ENCODE measurements at places on chromosomes 16 and 17.

GRCh38 chr17:78605429-78605828 lies 28.2 kb upstream of the DNAH17 start:
- no peak for DNase-seq

DNA sequence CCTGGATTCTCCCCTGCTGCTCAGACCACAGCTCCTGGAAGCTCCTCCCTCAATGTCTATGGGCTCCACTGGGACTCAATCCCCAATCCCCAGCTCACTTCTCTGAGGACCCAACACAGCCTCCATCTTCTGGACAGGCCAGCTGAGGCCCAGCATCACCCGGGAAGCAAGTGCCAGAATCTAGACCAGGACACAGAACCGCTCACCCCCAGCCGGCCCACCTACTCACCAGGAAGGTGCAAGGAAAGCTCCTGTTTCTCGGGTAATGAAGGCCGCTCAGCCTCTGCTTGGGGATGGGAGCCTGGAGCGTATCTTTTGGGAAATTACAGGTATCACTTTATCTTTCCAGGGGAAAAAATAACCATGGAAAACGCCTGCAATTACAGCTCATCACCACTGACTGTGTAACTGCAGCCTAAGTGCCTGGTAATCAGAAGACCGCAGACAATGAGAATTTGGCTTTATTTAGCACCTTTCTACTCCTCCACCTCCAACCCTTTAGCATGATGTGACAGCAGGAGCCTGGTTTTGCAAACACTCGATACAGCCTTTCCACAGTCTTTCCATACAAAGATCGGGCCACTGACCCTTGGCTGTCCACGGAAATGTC lies 49.6 kb upstream of the RPL38 start:
- DNase-seq, result no peak

DNA sequence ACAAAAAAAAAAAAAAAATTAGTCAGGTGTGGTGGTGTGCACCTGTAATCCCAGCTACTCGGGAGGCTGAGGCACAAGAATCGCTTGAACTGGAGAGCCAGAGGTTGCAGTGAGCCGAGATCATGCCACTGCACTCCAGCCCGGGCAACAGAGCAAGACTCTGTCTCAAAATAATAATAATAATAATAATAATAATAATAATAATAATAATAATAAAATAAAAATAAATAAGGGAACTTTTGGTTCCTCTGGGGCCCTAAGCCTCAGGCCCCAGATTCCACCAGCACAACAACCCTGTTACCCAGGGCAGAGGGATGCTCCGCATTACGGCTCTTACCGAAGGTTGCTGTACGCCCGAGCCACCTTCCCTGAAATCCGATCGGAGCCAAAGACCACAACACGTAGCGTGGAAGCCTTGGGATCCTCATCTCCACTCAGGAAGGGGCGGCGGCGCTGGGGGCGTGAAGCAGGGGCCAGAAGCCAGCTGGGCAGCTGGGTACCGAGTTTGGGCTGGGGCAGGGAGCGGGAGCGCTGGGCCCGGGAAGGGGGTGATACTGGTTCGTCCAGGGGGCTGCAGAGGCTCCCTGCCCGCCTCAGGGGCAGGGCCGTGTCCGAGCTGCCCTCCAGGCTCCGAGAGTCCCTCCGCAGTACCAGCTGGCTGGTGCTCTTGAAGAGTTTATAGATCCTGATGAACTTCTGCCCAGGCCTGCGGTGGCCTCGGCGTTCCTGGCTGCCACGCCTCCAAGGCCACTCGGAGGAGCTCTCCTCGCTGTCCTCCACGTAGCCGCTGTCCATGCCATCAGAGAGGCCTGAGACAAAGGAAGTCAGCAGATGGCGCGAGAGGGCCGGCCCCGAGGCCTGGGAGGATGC lies 20.6 kb upstream of the PIK3R6 start:
- DNase-seq, result no peak

GRCh38 chr17:72455562-72455961 lies 334.7 kb downstream of the SOX9 start:
- no peak for DNase-seq

DNA sequence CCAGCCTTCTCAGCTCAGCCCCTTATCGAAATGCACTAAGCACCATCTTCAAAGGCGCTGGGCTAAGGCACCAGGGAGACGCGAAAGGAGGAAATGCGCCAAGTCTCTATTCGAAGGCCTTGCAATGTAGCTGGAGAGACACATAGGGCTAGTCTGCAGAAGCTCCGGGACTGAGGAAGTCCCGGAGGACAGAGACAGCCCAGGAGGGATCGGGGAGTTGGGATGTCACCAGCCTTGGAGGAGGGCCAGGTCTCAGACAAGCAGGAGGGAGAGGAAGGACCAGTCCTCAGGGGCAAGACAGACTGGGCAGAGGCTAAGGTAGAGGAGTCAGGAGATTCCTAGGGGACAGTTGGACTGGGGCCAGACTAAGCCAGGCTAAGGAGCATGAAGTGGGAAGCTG lies 8.5 kb downstream of the C17orf100 start:
- DNase-seq, result no peak

- no peak for DNase-seq
These were observed 593 bp downstream of the TMEM92 start for GRCh38 chr17:50274897-50275221.

DNA sequence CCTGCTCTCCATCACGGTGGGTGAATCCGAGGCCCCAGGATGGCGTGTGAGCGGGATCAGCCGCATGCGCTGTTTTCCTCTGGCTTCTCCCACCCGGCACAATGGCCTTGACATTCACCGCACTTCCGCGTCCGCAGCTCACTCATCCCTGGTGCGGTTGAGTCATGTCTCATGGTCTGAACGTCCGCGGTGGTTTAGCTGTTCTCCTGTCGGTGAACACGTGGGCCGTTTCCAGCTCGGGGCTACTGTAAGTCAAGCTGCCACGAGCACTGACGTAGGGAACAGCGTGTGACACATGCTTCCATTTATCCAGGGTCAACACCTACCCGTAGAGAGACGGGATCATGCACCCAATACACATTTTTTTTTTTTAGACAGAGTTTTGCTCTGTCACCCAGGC lies 15.3 kb upstream of the CACNA1H start:
- no peak for DNase-seq

GRCh38 chr16:86075488-86075785 lies 176.5 kb downstream of the IRF8 start:
- no peak for DNase-seq

DNA sequence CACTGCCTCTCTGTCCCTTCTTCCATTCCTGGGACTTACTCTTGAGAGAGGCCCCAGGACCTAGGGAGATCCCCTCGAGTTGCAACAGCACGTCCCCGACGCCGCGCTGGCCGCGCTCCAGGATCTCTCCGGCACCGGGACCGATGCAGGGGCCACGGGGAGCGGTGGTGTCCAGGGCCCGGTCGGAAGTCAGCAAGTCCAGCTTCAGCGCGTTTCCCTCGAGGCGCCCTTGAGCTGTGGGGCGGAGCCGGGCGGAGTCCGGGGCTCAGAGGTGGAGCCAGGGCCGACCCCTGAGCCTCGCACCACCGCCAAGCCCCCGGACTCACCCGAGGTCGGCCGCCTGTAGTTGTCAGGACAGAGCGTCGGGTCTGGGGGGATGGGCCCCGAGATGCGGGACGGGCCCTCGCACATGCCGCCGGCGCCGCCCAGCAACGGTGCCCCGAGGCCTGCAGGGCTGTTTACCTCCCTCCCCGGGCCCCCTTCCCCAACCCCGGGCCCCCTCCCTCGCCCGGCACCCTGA lies 458 bp downstream of the ENKD1 start:
- no peak for DNase-seq

DNA sequence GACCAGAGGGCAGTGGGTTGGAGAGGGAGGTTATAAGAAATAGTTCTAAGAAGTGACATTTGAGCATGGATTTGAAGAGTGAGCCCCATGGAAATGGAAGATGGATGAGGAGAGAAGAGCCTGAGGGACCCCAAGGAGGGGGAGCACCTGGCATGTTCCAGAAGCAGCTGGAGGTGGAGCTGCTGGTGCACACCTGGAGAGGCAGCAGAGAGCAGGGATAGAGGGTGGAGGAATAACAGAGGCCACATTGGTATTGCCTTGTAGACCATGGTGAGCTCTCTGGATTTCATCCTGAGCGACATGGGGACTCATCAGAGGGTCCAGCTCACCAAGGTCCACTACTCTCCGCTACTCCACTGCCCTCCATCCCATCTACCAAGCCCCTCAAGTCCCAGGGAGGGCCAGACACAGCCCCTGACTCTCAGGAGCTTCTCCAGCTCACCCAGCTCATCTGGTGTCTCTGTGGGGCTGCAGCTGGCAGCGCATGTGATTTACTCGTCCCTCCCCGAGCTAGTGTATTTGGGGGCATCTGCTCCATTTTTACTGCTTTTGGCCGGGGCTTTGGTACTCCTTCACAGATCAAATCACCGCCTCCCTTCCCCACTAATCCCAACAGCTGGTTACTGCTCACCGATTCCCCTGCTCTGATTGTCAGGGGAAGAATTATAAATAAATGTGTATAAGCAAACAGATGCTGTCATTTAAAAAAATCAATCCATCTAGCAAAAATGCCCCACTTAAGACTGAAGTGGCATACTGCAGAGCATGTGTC lies 22.1 kb upstream of the KDM8 start:
- DNase-seq, result no peak

DNA sequence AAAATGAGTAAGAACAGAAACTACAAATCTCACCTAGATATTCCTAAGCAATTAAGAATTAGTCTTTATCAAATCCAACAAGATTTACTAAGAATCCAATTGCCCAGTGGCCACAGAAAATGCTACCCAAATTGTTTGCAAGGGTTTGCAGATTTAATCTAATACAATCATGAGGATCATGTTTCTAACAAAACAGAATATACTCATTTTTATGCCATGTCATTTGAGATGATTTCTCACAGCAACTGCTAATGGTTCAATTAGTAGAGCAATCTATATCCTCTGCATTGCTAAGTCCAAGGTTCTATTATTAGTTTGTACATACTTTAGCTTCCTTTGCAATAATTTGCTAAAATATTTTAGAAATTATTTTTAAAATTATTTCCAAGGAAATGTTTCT lies 41.2 kb downstream of the HELZ start:
- DNase-seq, result no peak

- DNase-seq, result no peak
These were observed 6.5 kb downstream of the SRP68 start for GRCh38 chr17:76065775-76066174.

Measured in stimulated activated CD4-positive, alpha-beta T cell treated with anti-CD3 and anti-CD28 coated beads, Interleukin-4, amount 100 ng/mL, for 4 hours (primary cell).